Kidney glomerular epithelial cell (primary cell): ENCODE measurements at places on chromosomes 6 and 20.

GRCh38 chr6:34630040-34630439 is 66.5 kb downstream of the ILRUN start:
- DNase-seq: peak; percentile 67

DNA sequence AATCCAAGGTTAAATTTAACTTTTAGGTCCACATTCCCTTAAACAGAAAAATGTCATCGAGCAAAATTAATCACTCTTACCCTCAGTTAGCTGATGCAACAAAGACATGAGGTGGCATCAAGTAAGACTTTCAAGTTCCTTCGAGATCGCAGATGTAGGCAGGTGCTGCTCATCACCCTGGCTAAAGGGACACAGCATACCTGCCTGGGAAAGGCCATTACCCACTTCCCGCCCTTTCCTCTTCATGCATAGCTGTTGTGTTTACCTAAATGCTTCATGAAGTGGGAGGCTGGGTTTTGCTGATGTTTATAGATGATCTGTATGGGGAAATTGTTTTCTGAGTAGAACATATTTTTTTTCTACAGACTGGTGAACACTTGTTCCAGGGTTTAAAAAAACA is 67.7 kb downstream of the GFRA4 start:
- no peak for DNase-seq

GRCh38 chr6:31272836-31273626 is 1.1 kb upstream of the HLA-C start:
- no peak for DNase-seq

- DNase-seq: no peak
Observed at GRCh38 chr20:47133809-47134456, 222.6 kb downstream of the ZMYND8 start.

- no peak for DNase-seq
Observed at GRCh38 chr6:89208551-89208950, 8.6 kb downstream of the GABRR1 start.

GRCh38 chr6:13400772-13401171 is 72.4 kb upstream of the TBC1D7 start:
- DNase-seq: no peak

DNA sequence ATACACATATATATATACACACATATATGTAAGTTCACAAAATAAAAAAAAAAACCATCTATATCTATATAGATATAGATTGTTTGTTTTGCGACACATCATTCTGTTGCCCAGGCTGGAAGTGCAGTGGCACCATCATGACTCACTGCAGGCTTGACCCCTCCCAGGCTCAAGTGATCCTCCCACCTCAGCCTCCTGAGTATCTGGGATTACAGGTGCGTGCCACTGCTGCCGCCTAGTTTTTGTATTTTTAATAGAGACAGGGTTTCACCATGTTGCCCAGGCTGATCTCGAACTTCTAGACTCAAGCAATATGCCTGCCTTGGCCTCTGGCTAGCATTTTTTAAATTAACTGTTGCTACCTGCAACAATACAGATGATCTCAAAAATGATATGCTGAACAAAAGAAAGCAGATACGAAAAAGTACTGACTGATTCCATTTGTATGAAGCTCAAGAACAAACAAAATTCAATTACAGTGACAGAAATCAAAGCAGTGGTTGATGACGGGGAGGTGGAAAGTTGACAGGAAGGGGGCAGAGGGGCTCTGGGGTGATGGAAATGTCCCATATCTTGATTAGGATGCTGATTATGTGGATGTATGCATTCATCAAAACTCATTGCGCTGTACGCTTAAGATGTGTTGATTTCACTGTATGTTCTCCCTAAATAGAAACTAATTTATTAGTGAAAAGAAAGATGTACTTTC is 49.6 kb downstream of the ATXN1 start:
- DNase-seq: peak; percentile 69

DNA sequence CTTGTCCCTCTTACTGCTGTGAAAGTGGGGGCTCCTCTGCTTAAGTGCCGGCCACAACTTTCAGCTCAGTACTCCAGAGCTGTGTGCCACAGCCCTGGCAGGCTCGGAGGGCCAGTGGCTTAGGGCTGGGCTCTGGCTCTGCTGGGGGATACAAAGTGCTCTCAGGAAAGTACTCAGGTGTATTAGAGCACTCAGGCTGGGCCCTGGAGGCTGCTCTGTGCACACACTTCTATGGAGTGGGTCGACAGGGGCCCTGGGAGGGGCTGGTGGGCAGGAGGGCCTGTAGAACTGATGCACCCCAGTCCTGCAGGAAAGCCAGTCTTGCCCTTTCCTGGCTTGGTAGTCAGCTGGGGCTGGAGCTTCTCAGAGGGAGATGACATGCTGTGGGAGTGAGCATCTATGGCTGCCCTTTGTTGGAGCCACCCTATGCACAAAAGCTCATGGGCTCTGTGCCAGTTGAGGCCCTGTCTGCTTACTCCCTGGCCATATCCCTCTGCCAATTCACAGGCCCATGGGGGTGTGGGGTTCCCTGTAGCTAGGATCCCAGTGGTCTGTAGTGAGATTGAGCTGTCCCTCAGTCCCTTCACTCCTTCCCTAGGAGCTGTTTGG is 22.0 kb downstream of the CENPW start:
- no peak for DNase-seq

- DNase-seq: no peak
Observed at GRCh38 chr20:22371843-22372242, 212.5 kb downstream of the FOXA2 start.

- no peak for DNase-seq
Observed at GRCh38 chr6:56649782-56650181, 7.1 kb upstream of the DST start.

- peak; percentile 17 for DNase-seq
Observed at GRCh38 chr6:15280028-15280427, 34.2 kb downstream of the JARID2 start.

DNA sequence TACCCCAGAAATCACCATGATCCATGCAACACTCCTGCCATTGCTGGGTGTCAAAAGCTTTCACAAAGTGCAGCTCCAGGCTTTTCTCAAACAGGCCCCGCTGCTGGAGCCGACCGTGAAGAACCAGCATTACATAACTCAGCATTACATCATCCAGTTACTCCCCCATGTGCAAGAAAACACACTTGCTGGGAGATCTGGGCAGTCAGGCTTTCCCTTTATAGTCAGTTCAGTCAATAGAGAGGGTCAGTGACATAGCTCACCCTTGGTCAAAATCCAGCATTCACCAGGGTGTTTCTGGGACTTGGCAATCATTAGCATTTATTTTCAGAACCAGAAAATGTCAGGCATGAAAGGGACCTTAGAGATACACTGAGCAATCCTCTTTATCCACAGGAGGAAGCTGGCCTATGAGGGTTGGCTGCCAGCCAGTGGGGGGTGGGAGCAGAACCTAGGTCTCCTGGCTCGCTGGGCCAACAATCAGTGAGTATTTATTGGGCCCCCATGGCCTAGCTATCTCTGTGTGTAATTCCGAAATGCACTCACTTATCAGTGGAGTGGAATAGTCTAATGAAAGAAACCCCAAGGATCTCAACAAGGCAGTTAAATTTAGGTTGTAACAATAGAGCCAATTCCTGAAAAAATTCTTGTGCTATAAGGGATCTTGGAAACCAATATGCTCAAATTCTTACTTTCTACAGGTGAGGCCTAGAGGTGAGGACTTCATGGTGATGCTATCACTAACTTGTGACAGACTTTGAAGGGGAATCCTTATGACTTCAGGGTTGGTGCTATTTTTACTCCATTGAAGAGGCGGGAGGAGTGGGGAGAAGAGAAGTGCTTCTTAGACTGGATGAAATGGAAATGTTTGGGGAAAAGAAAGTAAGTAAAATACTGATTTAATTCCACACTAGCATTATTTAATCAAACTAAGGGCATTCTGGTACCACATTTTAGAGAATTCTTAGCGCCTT is 54.6 kb downstream of the LYRM4 start:
- peak; percentile 90 for DNase-seq

- DNase-seq: no peak
Observed at GRCh38 chr6:12939314-12939713, 222.7 kb downstream of the PHACTR1 start.

DNA sequence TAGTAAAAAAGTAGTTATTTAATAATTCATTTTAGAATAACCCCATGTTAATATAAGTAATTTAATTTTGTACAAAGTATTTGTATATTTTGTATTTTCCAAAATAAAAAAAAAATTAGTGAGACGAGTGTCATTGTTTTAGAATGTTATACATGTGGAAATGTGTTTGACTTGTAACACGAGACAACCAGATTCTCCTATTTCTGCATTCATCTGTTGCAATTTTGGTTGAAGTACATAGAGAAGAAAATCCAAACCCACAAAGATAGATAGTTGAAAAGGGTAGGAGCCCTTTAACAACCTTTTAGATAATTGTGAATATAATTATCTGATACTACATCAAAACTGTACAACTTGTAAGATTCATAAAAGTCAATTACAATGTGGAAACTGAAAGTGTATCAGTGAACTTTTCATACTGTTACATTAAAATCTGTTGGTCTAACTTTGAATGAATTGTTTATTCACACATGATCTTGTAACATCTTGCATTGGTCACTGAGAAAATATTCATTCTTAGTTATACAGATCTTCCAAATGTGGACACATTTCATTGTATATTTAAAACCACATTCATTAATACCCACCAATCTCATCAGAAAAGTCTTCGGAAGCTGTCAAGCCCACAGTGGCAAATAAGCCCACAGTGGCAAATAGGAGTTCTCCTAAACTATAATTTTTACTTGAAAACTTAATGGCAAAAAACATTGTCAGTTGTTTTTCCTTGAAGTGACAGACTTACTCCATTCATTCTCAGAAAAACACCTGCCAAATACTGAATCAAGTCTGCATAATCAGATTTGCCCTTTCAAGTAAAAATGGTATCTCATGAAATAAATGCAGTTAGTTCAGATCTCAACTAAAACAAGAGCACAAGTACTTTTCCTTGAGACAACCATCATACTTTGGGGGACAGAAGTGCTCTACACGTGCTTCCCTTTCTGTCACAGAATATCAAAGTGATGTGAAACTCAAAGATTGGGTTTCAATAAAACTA is 52.8 kb downstream of the FKBP5 start:
- no peak for DNase-seq

GRCh38 chr20:8215361-8215781 is 83.3 kb downstream of the PLCB1 start:
- DNase-seq: no peak

- peak; percentile 56 for DNase-seq
Observed at GRCh38 chr6:71393981-71394432, 105.4 kb downstream of the OGFRL1 start.

DNA sequence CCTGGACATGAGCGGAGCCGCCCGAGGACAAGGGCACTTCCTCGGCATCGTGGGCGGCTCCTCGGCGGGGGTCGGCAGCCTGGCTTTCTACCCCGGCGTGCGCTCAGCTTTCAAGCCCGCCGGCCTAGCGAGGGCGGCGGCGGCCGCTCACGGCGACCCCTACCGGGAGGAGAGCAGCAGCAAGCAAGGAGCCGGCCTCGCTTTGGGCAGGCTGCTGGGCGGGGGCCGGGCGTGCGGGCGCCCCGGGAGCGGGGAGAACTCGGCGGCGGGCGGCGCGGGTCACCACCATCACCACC is 6.7 kb downstream of the PRDM13 start:
- DNase-seq: no peak

GRCh38 chr6:156423075-156423474 is 354.1 kb upstream of the ARID1B start:
- DNase-seq: no peak

DNA sequence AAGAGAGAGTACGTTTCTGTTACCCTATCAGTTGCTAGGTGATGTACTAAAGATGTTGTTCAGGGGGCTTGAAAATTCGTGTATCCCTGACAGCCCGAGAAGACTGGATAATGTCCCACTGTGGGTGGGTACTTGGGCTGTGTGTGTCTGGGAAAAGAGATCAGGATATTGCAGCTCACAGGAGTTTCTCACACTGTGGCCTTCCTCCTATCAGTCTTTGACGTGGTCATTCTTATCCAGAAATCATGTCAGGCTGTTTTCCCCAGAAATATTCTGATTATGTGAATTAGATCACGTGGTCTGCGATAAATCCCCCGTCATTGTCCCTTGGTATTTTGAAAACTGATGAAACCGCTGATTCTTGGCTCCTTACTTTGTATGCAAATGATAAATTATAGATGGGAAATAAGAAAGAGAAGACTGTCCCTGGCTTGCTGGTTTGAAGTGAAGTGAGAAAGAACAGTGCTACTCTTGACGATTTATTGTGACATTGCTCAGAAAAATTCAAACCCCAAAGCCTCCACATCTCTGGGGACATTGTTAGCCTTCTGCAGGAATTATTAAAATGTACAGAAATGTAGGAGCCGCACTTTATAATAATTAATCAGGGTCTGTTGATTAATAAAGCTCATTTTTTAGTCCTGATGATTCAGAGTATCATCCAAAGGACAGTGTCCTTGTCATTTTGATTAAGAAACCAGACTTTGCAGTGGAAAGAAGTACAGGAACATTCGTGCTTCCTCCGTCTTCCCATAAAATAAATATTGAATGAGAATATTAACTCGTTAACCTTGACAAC is 167.5 kb upstream of the TSHZ2 start:
- DNase-seq: no peak

DNA sequence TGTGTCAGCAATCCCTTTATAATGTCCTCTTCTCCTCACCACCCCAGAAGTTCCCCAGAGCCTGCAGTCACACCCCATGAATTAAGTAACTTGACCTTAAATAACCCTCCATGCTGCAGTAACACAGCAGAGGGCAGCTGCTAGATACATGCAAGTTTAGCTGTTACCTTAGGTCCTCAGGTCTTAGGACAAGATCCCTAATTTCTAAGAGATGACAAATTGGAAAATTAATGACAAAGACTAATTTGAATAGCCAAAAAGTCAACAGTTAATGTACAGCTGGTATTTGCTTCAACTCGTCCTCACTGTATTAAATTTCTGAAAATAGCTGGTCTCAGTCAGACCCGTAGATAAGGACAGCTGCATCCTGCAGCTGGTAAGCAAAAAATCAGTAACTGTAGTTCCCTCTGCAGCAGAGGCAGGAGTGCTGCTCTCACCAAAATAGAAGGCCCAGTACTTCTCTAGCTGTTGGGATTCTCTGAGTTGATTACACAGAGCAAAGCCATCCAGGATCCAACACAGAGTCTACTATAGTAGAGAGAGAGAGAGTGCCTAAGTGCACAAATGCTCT is 62.4 kb downstream of the TNFRSF21 start:
- no peak for DNase-seq

GRCh38 chr6:28747631-28748157 is 176.1 kb downstream of the TRIM27 start:
- DNase-seq: peak; percentile 60

GRCh38 chr6:43299338-43300293 is 1.6 kb downstream of the SLC22A7 start:
- no peak for DNase-seq

GRCh38 chr20:48171626-48172356 is 386.5 kb upstream of the SULF2 start:
- DNase-seq: no peak

- no peak for DNase-seq
Observed at GRCh38 chr6:167103041-167103891, 19.6 kb upstream of the CCR6 start.
